ENCODE measurements at places on chromosomes 16 and 17.

- DNase-seq: peak; percentile 89
These were observed 1.8 kb downstream of the NETO2 start for GRCh38 chr16:47141773-47142485.

DNA sequence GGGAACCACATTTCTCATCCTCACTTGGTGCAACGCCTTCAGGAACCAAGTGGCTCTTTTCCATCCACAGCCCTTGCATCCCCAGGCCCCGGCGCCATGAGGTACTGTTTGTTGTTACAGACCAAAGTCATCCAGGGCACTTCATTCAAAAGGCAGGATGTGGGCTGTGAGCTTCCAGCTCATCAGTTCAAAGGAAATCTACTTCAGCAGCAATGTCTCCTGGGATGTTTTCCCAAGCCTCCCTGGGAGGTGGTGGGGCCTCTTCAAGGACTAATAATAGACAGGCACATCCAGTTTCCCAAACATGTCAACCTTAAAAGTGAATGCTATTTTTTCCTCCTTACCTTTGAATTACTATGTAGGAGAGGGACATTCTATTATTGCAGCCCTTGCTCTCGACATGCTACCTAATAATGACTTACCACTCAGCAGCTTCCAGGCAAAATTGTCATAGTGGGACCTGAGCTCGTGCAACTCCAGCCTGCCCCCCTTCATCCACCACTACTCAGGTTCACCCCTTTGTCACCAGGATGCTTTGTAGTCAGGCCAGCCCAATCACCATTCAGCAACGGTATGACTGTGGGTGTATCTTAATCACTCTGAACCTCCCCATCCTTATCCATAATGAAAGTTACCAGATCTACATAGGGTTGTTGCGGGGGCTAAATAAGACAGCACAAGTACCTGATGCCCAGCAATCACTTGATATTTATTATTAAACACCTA, 1.7 kb upstream of the PRKCB start:
- DNase-seq: no peak

DNA sequence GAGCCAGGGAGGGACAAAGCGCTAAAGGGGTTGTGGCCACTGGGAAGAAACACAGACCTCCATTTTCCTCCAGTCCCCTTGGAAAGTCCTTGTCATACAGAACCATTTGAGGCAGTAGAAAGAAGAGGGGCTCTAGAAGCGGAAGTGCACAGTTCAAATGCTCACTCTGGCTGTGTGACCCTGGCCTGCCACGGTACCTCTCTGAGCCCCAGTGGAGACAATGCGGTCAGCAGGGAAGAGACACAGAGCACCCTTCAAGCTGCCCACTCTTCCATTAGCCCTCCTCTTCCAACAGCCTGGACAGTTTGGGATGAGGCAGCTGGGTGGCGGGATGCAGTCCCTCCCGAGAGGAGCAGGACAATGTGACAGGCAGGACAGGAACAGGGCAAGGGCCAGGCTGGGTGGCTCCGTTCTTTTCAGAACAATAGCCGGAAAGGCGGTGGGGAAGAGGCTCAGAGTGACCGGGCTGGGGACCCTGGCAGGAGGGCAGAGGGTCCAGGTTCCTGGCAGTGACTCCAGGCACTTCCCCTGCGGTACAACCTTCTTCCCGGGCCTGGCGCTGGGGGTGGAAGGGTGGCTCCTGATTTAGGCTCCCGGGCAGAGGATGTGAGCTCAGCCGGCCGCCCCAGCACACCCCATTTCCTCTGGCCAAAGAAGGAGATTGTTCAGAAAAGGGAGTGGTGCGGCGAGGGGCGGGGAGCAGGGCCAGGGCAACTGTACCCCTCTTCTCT, 5.6 kb downstream of the CASKIN2 start:
- DNase-seq: no peak

DNA sequence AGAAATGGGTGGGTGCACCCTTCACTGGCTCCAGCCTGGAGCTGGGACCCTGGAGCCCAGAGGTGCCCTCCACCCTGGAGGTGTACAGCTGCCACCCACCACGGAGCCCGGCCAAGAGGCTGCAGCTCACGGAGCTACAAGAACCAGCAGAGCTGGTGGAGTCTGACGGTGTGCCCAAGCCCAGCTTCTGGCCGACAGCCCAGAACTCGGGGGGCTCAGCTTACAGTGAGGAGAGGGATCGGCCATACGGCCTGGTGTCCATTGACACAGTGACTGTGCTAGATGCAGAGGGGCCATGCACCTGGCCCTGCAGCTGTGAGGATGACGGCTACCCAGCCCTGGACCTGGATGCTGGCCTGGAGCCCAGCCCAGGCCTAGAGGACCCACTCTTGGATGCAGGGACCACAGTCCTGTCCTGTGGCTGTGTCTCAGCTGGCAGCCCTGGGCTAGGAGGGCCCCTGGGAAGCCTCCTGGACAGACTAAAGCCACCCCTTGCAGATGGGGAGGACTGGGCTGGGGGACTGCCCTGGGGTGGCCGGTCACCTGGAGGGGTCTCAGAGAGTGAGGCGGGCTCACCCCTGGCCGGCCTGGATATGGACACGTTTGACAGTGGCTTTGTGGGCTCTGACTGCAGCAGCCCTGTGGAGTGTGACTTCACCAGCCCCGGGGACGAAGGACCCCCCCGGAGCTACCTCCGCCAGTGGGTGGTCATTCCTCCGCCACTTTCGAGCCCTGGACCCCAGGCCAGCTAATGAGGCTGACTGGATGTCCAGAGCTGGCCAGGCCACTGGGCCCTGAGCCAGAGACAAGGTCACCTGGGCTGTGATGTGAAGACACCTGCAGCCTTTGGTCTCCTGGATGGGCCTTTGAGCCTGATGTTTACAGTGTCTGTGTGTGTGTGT, 46.8 kb downstream of the IL21R start:
- no peak for DNase-seq

DNA sequence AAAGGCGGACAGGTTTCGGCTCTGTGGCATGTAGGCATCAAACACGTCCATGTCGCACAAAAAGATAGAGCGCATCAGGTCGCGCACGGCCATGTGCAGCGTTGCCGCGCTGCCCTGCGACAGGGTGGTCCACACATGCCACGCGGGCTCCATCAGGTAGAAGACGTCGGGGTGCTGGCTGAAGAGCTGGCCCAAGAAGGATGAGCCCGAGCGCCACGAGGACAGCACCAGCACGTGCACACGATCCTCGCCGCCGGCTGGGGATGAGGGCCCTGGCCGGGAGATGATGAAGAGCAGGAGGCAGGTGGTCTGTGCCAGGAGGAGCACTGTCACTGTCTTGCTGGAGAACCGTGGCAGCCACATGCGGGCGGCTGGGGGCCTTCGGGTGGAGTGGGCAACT, 5.9 kb downstream of the CHST5 start:
- no peak for DNase-seq

DNA sequence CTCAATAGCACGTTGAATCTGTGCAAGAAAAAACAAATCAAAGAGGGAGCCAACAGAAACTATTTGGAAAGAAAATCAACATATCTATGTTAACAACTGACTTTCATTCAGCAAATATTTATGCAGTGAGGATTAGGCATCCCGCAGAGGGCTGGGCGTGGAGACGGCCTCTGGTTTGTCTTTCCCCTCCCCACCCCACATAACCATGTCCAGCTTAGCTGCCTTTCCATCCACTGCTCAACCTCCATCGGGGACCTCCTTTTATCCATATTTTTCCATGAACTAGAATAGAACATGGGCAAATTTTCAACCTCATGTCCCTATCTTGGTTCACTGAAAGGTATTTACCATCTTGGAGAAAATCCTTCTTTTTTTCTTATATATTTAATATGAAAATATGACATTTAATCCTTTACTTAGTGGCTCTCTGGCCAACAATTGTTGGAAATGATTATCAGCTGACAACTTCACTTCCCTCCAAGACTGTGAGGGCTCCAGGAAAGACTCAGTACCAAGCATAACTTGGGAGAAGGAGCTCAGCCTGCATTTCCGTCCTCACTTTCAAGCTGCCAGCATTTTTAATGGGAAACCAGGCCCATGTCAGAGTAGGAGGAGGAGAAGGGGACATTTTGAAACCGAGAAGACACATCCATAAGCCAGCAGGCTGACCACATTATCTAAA, 462.6 kb upstream of the MAF start:
- peak; percentile 30 for DNase-seq

DNA sequence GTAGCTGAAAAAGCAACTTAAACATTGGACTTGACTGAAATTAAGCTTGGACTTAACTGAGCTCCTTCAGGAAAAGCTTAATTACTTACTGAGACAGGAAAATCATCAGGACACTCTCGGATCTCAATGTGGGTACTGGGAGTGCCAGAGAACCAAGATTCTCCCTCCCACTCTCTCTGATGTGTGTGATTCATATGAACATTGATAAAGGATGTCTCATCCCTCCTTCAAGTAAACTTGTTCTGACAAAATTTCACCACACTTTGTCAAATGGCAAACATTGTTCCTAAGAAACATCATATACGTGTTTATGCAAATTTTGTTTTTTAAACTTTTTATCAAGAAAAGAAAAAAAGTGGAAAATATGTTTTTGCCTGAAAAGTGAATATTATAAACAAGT, 4.1 kb upstream of the SLFN5 start:
- no peak for DNase-seq

- DNase-seq: no peak
These were observed 12.2 kb upstream of the C16orf54 start for GRCh38 chr16:29757950-29758466.

GRCh38 chr16:87662254-87663204, 60.2 kb downstream of the JPH3 start:
- DNase-seq: no peak

GRCh38 chr17:19305761-19306159, 56.8 kb downstream of the B9D1 start:
- no peak for DNase-seq

DNA sequence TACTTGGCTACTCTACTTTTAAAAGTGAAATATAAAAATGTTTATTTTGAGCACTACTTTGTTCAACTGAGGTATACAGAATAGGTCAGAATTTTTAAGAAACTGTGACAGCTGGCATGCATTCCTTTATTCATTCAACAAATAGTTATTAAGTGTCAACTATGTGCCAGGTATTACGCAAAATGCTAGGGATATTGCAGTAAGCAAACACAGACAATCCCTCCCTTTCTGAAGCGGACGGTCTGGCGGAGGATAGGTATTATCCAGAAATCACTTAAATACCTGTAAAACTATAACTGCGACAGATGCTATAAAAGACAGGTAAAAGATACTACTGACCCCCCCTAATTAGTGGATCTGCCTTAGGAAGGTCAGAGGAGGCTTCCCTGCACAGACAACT, 26.1 kb downstream of the METTL16 start:
- DNase-seq: no peak

DNA sequence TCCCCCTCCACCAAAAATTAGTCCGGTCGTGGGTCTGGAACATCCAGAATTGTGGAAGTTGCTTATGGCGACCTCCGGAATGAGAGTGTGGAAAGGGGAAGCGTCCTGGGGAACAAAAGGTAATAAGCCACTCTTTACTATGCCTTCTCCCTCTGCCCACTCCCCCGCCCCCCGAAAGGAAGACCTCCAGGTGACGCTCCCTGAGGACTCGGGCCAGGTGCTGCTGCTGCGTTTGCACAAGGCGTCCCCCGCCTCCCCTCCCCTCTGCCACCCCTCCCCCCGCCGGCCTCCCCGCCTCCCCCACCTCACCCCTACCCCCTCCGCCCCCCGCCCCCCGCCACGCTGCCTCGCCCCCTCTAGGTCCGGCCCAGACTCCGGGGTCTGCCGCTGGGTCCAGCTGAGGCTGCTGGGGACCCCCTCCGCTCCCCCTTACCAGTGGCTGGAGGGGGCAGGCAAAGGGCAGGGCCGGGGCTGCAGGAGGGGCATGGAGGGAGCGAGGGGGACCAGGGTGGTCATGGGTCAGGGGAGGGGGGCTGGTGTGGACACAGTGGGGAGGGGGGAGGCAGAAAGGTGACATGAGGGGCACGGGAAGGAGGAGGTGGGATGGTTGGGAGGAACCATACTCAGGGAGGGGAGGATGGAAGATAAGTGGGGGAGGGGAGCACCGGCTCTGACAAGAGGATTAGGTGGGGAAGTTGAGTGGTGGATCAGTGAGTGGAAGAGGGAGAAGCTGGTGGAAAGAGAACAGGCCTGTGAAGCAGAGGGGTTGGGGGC, 23.6 kb downstream of the ALOX12B start:
- peak; percentile 29 for DNase-seq

DNA sequence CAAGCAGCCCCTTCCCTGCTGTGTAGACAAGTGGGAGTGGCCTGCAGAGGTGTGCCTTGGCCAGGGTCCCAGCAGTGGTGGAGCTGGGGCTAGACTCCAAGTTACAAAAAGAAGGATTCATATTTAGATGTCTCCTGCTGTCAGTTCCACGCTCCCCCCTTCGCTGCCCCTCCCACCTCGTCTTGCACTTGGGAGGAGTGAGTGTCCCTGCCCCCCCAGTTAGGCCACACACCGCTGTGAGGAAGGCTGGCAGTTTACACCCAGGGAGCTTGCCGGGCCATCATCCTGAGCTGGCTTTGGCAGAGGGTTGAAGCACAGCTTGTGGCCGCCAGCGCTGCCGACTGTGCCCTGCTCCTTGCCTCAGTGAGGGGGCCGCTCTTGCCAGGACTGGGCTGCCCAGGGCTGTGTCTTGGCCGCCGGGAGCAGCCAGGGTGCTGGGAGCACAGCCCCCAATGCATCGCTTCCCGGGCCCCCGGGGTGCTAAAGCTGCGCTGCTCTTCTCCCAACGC, 44.3 kb downstream of the ELAC2 start:
- DNase-seq: no peak

GRCh38 chr16:901715-902601, 68.8 kb downstream of the LMF1 start:
- no peak for DNase-seq

DNA sequence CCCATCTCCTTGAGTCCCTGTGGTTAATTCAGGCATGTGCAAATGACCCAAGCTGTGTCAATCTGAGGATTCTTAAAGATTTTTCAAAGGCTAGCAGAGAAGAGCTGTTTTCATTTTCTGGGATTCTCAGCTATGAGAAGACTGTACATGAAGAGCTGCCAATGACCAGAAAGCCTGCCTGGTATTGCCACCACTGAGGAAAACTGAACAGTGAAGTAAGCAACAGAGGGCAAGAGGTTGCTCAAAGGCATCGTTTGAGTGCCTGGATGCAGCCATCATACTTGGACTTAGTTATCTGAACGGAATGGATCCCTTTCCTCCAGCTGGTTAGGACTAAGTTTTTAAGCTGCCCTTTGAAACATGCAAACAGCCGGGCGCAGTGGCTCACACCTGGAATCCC, 38.4 kb downstream of the FAM20A start:
- no peak for DNase-seq

DNA sequence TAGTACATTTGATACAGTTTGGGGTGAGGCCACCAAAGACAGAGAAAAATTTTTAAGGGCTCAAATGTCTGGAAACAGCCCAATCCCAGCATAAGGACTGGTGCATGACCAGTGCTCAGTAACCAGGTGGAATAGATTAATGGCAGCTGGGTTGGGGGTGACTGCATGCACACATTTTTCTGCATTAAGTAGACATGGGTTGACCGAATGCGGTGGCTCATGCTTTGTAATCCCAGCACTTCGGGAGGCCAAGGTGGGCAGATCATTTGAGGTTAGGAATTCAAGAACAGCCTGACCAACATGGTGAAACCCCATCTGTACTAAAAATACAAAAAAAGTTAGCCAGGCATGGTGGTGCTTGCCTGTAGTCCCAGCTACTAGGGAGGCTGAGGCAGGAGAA, 121.1 kb upstream of the HSBP1 start:
- no peak for DNase-seq

- DNase-seq: peak; percentile 82
These were observed 681 bp downstream of the XPO6 start for GRCh38 chr16:28210979-28211588.

- DNase-seq: no peak
These were observed 694.3 kb downstream of the KCNJ2 start for GRCh38 chr17:70863436-70864248.

GRCh38 chr16:66677179-66677578, 19.4 kb downstream of the CMTM4 start:
- DNase-seq: no peak
